MM.1S (cell line): ENCODE measurements at places on chromosomes 11 and 22.
A peak's percentile ranks its signal among the peaks of the same experiment; 100 is the strongest.

DNA sequence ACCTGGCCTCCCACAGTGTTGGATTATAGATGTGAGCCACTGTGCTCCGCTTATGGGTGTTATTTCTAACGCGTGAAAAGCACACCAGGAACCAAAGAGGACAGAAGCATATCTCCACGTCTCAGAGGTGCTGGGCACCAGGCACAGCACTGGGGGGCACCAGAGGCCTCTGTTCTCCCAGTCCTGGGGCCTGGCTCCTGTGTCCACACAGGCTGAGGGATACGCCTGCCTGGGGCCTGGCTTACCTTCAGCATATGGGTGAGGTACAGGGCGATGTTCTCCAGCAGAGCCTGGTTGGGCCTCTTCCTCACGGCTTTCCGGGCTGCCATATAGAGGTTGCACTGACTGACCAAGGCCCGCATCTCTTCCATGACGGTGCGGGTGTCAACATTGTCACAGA, 24.7 kb upstream of the NAP1L4 start:
- DNase-seq, result no peak

DNA sequence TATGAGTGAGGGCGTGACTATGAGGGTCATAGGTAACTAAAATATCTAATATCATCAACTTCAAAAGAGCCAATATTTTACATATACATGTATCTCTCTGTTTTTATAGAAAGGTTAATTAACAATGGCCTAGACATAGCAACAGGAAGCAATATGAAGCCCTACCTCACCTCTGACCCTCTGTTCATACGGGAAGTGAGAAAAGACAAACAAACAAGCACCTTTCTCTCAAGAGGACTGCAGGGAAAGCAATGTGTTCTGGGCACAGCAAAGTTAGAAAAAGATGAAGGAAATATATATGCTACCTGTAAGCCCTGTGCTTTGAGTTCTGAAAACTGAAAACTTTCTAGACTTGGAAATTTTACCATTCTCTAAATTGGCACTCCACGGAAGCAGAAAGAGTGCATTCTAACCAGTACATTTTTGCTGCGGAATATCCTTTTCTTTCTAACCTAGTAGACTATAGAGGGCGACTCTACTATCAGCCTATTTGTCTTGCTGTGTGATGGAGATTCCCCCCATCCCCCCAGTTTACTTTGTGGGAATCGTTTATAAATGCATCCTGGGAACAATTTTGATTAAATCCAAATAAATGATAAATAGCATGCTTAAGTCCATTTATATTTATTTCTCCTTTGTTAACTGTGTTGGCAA, 830.4 kb upstream of the FAT3 start:
- no peak for DNase-seq

- DNase-seq, result peak; percentile 30
These were observed 89.0 kb downstream of the ISX start for GRCh38 chr22:35154937-35155387.

DNA sequence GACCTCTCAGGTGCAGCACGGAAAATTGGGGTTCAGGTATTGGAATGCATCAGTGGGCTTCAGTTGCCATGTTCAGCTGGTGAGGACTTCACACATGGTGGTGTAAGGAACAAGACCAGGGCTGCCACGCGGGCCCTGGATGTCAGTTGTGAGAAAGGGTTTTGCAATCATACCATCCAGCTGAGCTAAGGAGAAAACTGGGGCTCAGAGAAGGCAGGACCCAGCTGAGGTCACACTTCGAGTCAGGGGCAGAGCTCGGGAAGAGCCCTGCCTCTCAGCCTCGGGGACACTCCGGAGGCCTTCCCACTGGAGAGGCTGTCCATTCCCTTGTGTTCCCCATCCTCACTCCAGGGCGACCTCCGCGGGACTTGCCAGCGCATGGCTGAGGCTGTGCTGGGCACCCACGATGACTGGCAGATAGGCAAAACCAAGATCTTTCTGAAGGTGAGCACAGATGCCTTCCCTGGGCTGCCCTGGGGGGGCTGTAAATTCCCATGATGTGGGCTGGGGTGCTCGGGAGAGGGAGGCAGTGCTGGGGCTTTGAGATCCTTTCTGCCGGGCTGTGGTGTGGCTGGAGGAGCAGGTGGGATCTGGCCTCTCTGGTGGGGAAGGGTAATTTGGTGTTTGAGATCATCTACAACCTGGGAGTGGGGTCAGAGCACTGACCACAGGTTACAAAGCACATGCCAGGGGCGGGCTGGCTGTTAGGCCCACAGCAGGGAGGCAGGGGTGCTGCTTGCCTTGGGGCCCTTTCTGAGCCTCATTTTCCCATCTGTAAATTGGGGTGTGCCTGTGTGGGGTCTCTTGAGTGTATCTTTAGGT, 47.2 kb downstream of the MYO7A start:
- no peak for DNase-seq

- peak; percentile 34 for DNase-seq
These were observed 22.0 kb downstream of the TRAF6 start for GRCh38 chr11:36488096-36488495.

DNA sequence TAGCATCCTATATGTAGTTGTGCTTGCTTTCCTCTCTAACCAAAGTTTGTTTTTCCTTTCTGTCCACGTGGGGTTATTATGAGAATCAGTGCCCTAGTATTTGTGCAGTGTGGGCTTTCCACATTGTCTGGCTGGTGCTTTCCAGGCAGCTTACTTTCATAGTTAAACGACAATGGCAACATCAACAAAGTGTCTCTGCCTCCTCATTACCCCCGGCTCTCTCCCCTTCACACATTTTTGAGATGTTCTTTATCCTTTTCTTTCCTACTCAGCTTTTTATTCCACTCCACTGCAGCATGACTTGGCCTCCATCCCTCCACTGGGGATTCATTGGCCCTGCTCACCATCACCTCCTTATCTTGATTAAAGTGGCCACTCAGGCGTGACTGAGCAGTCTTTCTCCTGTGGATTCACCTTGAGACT, 19.1 kb downstream of the SPECC1L start:
- DNase-seq, result no peak

GRCh38 chr11:102438311-102439062, 14.1 kb downstream of the TMEM123 start:
- no peak for DNase-seq

- DNase-seq, result peak; percentile 66
These were observed 66.5 kb downstream of the BMAL1 start for GRCh38 chr11:13343931-13344717.

- DNase-seq, result no peak
These were observed 87.4 kb downstream of the DLG2 start for GRCh38 chr11:85539740-85540139.

GRCh38 chr11:80165744-80166143, 724.9 kb upstream of the TENM4 start:
- no peak for DNase-seq

- no peak for DNase-seq
These were observed 80.0 kb upstream of the CRYBB3 start for GRCh38 chr22:25119609-25120008.

DNA sequence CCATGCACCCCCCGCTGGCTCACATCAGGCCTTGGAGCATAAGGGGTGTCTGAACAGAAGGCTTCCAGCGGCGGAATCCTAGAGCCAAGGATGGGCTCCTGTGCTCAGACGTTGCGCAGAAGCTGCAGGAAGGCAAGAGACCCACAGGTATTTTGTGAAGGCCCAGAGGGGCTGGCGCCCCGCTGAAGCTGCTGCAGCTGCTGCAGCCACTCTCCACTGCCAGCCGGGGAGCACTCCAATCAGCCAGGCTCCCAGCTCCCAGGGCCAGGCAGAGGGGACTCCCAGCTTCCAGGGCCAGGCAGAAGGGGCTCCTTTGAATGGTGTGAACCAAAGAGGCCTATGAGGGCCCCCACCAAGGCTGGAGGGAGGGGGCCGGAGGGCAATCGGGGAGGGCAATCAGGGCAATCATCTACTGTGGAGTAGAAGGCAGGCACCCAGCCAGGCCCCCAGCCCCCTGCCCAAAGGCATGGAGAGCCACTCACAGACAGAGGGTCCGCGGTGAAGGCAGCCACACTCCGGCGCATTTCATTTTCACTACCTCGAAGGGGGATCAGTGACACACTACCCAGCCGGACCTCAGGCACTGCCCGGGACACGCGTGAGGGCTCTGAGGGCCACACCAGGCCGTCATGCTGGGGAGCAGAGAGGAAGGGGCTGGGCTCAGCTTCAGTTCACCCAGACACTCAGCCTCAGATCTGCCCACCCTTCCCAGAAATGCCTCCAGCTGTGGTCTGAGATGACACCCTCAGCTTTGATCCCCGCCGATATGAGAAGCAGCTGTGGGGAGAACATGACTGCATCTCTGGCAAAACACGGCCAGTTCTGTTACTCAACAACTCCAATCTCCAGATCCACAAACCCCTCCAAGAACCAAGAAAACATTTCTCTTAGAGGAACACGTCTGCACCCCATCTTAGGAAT, 11.6 kb upstream of the PDE2A start:
- no peak for DNase-seq

- peak; percentile 81 for DNase-seq
These were observed 97.3 kb upstream of the AKIP1 start for GRCh38 chr11:8813658-8814057.

GRCh38 chr11:10539339-10539738, 1.6 kb downstream of the RNF141 start:
- no peak for DNase-seq

GRCh38 chr11:120771551-120772060, 252.3 kb upstream of the TBCEL start:
- no peak for DNase-seq

DNA sequence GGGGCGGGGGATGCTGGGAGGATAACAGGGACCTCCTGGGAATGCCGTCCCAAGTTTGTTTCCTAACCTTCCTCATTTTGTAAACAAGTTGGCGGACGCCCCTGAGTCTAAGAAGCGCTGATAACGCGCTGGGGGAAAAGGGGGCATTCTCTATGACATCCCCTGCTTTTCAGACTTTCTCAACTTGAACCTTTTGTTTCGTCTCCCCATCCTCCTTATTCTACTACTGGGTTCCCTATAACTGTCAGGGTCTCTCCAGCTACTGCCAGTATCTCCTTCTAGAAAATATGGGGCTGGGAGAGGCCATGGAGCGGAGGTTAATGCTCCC, 654 bp downstream of the TMEM86A start:
- no peak for DNase-seq

DNA sequence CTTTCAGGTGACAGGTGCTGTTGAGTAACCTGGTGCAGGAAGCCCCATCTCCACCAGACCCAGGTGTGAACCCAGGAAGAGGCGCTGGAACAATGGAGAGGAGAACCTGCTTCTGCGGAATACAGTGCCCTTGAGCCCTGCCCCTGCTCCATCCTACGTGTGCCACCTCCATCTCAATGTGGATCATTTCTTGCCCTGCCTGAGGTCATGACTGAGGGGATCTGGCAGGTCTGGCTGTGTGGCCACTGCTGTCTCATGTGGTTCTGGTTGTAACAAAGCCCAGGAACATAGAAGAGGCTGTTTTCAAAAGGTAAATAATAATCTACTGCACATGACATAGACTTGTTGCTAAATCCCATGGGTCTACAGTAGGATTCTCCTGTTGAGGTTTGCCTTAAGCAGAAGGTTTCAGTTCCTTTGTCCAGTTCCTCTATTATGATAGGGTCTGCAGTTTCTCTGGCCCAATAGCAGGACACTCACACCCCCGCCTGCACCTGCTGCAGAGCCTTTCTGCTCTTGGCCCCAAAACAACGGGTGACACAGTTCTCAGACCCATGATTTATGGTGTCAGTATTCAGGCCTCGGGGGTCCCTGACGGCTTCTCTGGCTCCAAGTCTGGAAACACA, 113.5 kb upstream of the IGLL5 start:
- DNase-seq, result no peak
